ENCODE measurements at places on chromosomes 12 and 14. TPM values are rescaled to one million over a fixed set of nuclear protein-coding genes. Genes with fewer than 3 reads are reported as not detected.

The FAM186B gene
- total RNA-seq = not detected

DNA sequence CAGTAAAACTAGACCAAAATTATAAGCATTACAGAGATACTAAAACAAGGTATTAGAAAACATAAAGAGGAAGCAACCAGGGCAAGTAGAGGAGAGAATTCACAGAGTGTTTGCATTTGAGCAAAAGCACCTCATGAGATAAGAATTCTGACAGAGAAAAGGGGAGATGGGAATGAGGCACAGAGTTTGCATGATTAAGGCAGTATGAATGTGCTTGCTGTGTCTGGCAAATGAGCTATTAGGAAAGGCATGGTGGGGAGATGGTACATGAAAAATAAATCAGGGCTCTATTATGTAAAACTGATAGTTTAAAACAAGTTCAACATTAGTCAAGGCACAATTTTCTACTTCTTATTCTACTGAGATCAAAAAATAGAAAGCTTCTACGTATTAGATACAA is 23.1 kb downstream of the GARIN6 start:
- DNase-seq = peak; percentile 77
- peak overlapping the region; percentile 83 for H3K27ac ChIP-seq
- no peaks in the 10 kb centered on the region for H3K27me3 ChIP-seq

DNA sequence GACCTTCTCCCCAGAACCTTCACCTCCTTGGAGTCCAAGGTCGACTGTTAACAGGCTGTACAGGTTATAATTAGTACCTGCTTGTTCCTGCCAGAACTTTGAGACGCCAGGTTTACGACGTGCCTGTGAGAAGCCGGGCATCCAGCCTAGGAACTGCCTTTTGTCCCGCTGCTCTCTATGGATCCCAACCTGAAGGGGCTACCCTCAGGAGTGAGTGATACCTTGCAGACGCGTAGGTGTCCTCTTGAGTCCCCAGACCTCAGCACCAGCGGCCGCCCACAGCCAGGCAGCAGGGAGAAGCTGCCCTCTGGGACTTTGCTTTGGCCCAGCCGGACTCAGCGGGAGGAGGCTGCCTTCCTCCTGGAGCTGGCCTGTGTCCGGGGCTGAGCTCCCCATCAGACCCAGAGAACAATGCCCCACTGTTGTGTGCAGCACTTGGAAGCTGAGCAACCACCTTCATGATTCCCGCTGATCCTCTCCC is 16.2 kb downstream of the SYNE3 start:
- H3K27me3 ChIP-seq = no peaks in the 10 kb centered on the region
- no peak overlapping the region for H3K27ac ChIP-seq
- H3K36me3 ChIP-seq = no peaks in the 10 kb centered on the region
- DNase-seq = no peak
- peaks cover 48% of the 10 kb centered on the region for H3K4me1 ChIP-seq

DNA sequence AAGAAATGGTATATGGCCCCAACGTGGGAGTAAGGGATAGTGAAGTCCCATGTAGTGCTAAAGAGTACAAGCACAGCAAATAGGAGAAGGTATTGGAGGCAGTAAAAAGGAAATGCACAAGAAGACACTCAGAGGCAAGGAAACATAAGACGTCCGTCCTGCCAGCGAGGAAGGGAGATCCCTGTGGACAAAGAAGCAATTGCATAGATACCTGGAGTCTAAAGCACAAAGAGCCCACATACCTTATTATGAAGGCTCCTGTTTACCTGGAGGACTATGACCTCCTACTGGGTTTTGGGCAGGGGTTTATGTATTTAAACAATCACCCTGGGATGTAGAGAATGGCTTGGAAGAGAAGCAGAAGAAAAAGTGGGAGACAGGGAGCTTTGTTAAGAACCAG is 341.2 kb upstream of the DCN start:
- H3K27me3 ChIP-seq = no peaks in the 10 kb centered on the region
- H3K36me3 ChIP-seq = no peaks in the 10 kb centered on the region
- DNase-seq = no peak
- H3K4me1 ChIP-seq = no peaks in the 10 kb centered on the region
- no peak overlapping the region for H3K4me3 ChIP-seq
- H3K27ac ChIP-seq = no peak overlapping the region

- H3K4me1 ChIP-seq = peaks cover 12% of the 10 kb centered on the region
- H3K4me3 ChIP-seq = no peak overlapping the region
- DNase-seq = no peak
- no peaks in the 10 kb centered on the region for H3K36me3 ChIP-seq
- H3K27me3 ChIP-seq = no peaks in the 10 kb centered on the region
Measured at GRCh38 chr12:56836317-56836716, 73.2 kb downstream of the HSD17B6 start.

DNA sequence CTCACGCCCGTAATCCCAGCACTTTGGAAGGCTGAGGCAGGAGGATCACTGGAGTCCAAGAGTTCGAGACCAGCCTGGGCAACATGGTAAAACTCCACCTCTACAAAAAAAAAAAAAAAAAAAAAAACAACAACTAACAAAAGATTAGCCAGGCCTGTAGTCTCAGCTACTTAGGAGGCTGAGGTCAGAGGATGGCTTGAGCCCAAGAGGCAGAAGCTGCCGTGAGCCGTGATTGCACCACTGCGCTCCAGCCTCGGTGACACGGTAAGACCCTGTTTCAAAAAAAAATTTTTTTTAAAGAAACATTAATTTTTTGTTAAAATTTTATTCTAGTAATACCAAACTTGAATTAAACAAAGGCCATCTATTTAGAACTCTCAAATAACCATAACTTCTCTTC is 77.8 kb downstream of the PPP2R5E start:
- no peak overlapping the region for H3K4me3 ChIP-seq
- no peaks in the 10 kb centered on the region for H3K27me3 ChIP-seq
- H3K36me3 ChIP-seq = no peaks in the 10 kb centered on the region
- peaks cover 11% of the 10 kb centered on the region for H3K4me1 ChIP-seq
- no peak overlapping the region for H3K27ac ChIP-seq

The SLC17A8 gene
- total RNA-seq = not detected

- H3K4me3 ChIP-seq = no peak overlapping the region
- no peak overlapping the region for H3K27ac ChIP-seq
- no peaks in the 10 kb centered on the region for H3K27me3 ChIP-seq
- H3K36me3 ChIP-seq = peaks cover 3% of the 10 kb centered on the region
Measured at GRCh38 chr14:89933002-89933401, 21.5 kb downstream of the EFCAB11 start.

The STON2 gene
- not detected for total RNA-seq

DNA sequence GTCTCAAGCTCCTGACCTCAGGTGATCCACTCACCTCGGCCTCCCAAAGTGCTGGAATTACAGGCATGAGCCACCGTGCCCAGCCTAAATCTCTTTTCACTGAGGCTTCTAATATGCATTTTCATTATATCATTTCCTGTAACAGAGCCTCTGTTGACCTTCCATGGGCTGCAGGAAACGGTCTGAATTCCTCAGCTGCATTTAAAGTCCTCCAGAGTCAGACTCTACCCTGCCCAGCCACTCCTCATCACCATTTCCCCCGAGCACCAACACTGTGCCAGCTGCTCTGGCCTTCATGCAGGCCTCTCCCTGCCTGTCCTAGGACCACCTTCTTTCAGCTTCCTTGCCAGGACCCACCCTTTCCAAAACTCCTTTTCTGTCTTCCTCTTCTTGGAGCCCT is 9.8 kb upstream of the NFKBIA start:
- H3K27me3 ChIP-seq = no peaks in the 10 kb centered on the region
- H3K4me3 ChIP-seq = no peak overlapping the region
- H3K4me1 ChIP-seq = peaks cover 8% of the 10 kb centered on the region
- no peaks in the 10 kb centered on the region for H3K36me3 ChIP-seq

DNA sequence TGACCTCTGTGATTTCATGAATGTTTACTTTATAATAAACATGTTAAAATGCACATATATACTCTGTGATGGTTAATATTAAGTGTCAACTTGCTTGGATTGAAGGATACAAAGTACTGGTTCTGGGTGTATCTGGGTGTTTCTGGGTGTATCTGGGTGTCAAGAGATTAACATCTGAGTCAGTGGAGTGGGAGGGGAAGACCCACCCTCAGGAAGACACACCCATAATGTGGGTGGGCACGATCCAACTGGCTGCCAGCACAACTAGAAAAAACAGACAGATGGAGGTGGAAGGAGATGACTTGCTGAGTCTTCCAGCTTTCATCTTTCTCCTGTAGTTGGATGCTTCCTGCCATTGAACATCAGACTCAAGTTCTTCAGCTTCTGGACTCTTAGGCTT is 11.9 kb downstream of the NUP37 start:
- peaks cover 99% of the 10 kb centered on the region for H3K36me3 ChIP-seq
- H3K4me1 ChIP-seq = no peaks in the 10 kb centered on the region
- H3K27me3 ChIP-seq = no peaks in the 10 kb centered on the region
- H3K4me3 ChIP-seq = no peak overlapping the region

The MAGOHB gene
- total RNA-seq = 55.4 TPM

The CD4 gene
- total RNA-seq = not detected

DNA sequence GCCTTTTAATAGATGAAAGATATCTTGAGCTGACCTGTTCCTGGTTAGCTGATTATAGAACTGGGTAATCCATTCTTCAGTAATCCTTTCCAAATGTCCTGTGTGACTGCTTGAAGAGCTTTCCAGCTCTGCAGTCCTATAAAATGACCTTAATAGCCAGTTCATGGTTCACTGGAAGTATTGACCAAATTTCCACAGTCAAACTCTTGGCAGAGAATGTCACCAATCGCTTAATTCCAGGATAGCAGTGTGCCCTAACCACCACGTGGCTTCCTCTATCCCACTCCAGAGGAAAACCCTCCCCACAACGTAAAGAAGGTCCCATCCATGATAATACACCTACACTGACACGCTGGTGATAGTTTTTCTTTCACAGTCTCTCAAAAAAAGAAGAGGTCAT is 17.4 kb downstream of the PRKAB1 start:
- peaks cover 30% of the 10 kb centered on the region for H3K4me1 ChIP-seq
- peaks cover 12% of the 10 kb centered on the region for H3K36me3 ChIP-seq
- no peaks in the 10 kb centered on the region for H3K27me3 ChIP-seq
- no peak overlapping the region for H3K27ac ChIP-seq
- no peak for DNase-seq

The GDF3 gene
- not detected for total RNA-seq

The TPPP2 gene
- total RNA-seq = not detected

DNA sequence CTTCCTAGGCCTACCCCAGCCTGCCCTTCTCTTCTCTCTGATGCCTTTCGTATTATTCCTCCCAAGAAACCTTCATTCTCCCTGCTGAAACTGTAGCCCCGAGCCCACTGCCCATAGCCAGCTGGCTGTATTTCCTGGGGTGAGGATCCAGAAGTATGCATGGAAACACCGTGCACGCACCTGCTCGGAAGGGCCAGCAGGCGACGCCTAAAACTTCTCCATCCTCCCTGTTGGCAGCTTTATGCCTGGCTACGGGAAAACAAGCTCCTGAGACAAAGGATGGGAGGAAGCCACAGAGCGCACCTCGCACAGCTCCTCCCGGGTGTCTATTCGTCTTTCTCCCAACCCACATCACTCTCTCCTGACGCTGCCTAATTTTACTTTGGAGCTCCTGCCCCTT is 69.0 kb upstream of the CAPRIN2 start:
- no peak overlapping the region for H3K27ac ChIP-seq
- DNase-seq = no peak
- H3K36me3 ChIP-seq = no peaks in the 10 kb centered on the region

The SYNE3 gene
- total RNA-seq = 3.3 TPM

All from Karpas-422 (cell line).